ENCODE measurements at places on chromosomes 7 and 10. TPM values are rescaled to one million over a fixed set of nuclear protein-coding genes. Genes with fewer than 3 reads are reported as not detected.

The CYP26C1 gene
- total RNA-seq = under 0.01 TPM

The NKX2-3 gene
- total RNA-seq = not detected

The TMEM196 gene
- not detected for total RNA-seq

The ZNF37A gene
- 9.5 TPM for total RNA-seq

The TSPAN12 gene
- total RNA-seq = 10.8 TPM

All from smooth muscle cell of bladder (primary cell).